ENCODE measurements at places on chromosomes 3 and 15.
A peak's percentile ranks its signal among the peaks of the same experiment; 100 is the strongest.

DNA sequence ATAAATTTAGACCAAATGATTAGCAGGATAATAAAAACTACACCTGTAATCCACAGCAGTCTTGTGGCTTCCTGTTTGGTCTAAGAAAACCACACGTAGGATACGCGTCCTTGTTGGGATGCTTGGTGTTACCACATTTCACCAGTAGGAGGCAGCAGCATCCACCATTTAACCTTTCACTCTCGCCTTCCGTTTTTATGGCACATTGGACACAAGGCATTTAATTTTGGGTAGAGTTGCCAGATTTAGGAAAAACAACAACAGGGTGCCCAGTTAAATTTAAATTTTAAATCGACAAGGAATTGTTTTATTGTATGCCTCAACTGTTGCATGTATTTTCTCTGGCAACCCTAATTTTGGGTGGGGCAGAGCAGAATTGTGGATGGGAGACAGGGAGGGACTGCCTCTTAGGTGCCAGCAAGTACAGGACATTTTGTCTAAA is 6.3 kb downstream of the LRRC31 start:
- DNase-seq = peak; percentile 26

GRCh38 chr15:62880278-62880677 is 162.3 kb upstream of the TPM1 start:
- DNase-seq = no peak

DNA sequence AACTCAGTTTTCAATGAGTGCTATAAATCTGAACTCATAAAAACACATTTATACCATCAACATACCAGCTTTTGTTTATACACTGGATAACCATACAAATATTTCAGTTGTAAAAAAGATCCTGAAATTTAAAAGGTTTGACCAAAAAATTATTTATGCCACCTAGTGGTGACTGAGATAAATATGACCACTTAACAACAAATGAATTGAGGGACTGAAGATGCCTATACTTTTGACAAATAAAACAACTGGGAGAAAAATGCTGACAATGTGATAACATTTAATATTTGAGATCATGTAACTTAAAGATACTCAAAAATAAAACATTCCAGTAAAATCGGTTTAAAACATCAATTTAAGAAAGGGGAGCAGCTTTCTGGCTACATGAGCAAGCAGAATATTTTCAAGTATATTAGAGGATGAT is 30.4 kb downstream of the ATG3 start:
- DNase-seq = no peak

GRCh38 chr3:124213641-124214040 is 221.7 kb upstream of the ROPN1 start:
- no peak for DNase-seq

DNA sequence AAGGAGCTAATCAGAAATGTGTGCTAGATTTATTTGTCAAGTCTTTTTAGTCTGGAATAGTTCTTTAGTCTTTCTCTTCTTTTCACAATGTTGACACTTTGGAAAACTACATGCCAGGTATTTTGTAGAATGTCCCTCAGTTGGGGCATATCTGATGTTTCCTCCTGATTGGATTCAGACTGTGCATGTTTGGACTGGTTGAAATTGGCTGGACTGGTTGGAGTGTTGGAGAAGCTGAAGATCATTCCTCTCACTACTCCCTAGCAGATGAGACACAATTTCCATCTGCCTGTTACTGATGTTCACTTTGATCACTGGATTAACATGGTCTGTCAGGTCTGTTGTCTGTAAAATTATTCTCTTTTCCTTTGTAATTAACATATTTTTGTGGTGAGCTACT is 3.7 kb downstream of the NME9 start:
- DNase-seq = no peak

GRCh38 chr3:191702121-191702520 is 241.2 kb downstream of the PYDC2 start:
- DNase-seq = no peak

GRCh38 chr3:189737071-189737470 is 105.9 kb downstream of the TP63 start:
- no peak for DNase-seq

Data from activated T-helper 1 cell treated with anti-CD3 and anti-CD28 coated beads, Interleukin-2, amount 50 U/mL, for 16 hours (primary cell).